SW 1271 (cell line): ENCODE measurements at places on chromosomes 5 and 9.
A peak's percentile ranks its signal among the peaks of the same experiment; 100 is the strongest.

GRCh38 chr9:91426123-91426745, 2.6 kb upstream of the NFIL3 start:
- peak; percentile 72 for DNase-seq

GRCh38 chr5:32274548-32275395, 38.0 kb downstream of the MTMR12 start:
- DNase-seq, result no peak

GRCh38 chr5:147826361-147826760, 5.1 kb downstream of the SPINK1 start:
- DNase-seq, result no peak

- no peak for DNase-seq
Measured at GRCh38 chr5:8094304-8094703, 225.4 kb downstream of the MTRR start.

DNA sequence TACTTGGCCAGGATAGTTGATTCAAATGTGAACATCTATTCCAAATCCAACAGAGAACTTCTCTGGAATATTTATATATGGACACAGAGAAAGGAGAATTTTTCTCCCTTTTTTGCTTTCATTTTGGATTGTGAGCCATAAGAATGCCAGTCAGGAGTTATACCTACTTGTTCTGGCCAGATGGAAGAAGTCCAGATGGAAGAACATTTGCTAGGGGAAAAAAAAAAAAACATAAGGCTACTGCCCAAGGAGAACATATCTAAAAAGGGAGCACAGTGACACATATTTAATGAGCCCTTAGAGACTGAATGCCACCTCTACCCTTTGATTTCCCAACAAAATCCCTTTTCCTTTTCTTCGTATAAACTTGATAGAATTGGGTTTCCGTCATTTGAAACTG, 61.7 kb upstream of the PPP2R2B start:
- DNase-seq, result no peak

GRCh38 chr9:19969721-19970120, 180.9 kb upstream of the SLC24A2 start:
- DNase-seq, result no peak

DNA sequence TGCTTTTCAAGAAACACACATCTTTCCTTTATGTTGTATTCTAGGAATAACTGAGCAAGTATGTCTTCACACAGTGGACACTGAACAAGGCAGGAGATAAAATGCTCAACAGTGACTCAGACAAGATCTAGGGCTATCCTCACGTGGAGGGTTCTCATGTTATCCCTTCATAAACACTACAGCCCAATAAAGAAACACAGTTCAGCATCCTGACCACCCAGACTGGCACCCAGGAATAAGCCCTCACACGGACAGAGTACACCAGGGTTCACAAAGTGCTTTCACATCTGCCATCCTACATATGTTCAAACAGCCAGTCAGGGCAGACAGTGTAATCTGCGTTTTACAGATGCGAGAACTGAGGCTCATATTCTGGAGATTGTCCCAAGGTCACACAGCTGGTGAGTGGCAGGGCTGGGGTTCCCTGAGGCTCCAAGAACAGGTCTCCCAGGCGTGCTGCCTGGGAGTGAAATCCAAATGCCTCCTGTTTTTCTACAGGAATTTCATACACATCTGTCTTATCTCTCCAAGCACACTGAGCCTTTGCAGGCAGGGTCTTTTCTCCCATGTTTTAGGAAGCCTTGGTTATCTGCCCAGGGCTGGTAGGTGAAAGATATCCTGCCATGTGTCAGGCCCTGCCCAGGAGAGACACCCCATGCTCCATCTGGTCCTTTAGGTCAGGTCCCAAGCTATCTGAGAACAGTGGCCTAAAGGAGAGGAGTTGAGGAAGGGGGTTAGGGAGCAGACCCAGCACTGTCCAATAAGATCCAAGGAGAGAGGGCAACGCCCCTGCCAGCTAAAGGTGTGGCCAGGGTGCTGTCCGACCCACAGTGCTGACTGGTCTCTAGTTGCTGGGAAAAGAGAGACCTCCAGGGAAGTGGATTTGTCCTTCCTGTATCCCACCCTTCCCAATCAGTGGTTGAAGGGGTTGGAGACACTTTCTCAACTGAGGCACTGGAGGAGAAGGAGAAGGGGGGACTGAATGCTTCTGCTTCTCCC, 47.9 kb upstream of the XPA start:
- DNase-seq, result no peak

DNA sequence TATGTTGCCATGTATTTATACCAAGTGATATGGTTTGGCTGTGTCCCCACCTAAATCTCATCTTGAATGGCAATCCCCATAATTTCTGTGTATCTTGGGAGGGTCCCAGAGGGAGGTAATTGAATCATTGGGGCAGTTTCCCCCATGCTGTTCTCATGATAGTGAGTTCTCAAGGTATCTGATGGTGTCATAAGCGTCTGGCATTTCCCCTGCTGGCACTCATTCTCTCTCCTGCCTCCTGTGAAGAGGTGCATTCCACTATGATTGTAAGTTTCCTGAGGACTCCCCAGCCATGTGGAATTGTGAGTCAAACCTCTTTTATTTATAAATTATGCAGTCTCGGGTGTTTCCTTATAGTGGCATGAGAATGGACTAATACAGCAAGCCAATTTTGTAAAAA, 140.8 kb upstream of the ADAMTSL1 start:
- no peak for DNase-seq

GRCh38 chr9:86783884-86784283, 163.4 kb downstream of the GAS1 start:
- DNase-seq, result no peak

- no peak for DNase-seq
Measured at GRCh38 chr9:131320031-131320685, 30.6 kb downstream of the PLPP7 start.

GRCh38 chr9:38336341-38336740, 56.2 kb upstream of the ALDH1B1 start:
- DNase-seq, result no peak

DNA sequence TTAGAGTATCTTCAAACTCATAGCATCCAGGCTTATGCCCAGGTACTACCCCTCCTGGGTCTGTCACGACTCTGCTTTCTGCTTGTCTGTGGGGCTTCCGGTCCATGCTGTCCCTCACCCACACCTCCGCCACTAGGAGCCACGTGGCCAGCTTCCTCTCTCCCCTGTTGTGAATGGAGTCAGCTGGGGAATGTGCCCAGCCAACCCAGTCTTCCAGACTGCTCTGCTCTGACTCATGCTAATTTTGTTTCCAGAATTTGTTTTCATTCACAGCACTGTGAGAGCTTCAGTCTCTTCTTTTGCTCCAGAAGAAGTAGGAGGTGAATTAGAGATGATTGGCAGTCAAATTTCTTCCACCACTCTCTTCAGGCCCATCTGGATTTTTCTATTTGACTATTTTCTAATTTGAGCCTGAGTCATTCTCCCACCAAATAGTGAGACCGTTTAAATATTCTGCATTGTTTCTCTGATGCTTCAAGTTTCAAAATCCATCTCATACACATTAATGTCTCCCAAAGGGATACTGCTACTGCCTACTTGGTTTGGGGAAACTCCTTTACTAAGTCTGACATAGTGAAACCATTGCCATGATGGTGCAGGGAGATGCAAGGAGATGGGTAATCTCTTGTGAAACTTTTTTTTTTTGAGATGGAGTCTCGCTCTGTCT, 424.1 kb upstream of the KIF2A start:
- no peak for DNase-seq

- DNase-seq, result no peak
Measured at GRCh38 chr5:54736003-54736797, 218.6 kb downstream of the SNX18 start.

DNA sequence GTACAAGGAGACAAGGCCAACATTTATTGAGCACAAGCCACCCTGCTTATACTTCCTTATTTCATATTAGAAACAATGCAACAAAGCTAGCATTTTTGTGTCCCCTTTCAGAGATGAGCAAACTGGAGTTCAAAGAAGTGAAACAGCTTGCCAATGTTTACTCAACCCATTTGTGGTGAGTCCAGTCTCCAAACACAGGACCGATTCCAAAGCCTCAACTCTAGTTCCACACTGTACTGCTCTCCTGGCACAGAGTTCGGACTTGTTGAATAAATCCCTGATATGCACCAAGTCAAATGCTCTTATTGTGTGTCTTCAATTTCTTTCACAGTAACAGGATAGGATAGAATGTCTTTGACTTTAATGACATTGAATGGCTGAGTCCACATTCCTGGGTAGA, 604.8 kb upstream of the BRINP1 start:
- DNase-seq, result no peak

DNA sequence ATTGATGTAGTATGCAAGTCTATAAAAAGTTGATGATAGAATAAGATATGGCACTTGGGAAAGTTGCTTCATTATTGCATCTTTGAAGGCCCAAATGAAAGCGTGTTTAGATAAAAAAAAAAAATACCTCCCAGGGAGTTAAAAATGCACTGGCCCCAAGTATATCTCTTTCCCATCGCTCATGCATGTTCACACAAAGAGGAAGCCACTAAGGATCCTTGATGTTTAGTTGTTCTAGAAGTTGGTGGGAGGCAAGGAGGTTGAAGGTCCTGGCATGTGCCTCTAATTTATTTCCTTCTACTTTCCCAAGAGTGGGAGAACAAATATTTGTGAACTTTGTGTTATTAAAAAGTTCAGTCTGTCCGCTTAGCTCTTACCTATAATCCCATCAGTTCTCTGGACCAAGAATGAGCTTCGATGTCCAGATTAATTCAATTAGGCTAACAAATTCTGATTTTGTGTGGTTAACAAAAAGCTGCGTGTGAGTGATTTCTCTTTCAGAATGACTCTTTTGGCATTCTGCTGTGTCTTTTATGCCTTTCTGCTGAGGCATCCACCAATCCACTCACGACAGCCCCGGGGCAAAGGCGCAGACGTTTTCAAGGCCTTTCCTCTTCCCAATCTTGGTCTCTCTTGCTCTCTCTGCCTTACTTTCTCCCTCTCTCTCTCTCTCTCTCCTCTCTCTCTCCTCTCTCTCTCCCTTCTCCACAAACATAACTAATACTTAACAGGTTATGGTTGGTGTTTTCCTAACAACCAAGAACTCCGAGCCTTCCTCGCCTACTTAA, 135.1 kb upstream of the ERCC6L2 start:
- DNase-seq, result no peak

- no peak for DNase-seq
Measured at GRCh38 chr9:74528207-74528606, 31.1 kb downstream of the RORB start.

GRCh38 chr5:32147236-32147635, 26.9 kb downstream of the GOLPH3 start:
- no peak for DNase-seq

GRCh38 chr5:103693517-103693916, 130.9 kb upstream of the NUDT12 start:
- DNase-seq, result no peak

- no peak for DNase-seq
Measured at GRCh38 chr5:75365740-75366139, 28.7 kb downstream of the HMGCR start.

GRCh38 chr5:169404223-169404622, 103.3 kb upstream of the SLIT3 start:
- DNase-seq, result no peak

DNA sequence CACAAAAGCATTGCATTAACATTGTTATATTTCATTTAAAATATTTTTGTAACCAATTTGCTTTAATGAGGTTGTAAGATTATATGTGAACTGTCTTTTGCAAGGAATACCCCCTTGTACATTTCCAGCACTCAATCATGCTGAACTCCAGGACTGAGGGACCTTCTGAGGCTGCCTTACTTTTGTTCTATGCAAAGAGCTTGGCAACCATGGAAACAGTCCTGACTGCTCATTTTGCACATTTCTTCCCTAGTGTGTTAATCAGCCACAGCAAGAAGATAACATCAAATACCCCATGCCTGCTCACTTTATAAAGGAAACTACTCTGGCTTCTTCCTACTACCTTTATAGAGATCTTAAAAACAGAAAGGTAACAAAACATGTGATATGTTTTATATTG, 355.6 kb upstream of the IZUMO3 start:
- no peak for DNase-seq

GRCh38 chr9:33620738-33621439, 96.8 kb downstream of the ANKRD18B start:
- no peak for DNase-seq

GRCh38 chr5:52801329-52801728, 13.6 kb downstream of the ITGA1 start:
- DNase-seq, result peak; percentile 42

DNA sequence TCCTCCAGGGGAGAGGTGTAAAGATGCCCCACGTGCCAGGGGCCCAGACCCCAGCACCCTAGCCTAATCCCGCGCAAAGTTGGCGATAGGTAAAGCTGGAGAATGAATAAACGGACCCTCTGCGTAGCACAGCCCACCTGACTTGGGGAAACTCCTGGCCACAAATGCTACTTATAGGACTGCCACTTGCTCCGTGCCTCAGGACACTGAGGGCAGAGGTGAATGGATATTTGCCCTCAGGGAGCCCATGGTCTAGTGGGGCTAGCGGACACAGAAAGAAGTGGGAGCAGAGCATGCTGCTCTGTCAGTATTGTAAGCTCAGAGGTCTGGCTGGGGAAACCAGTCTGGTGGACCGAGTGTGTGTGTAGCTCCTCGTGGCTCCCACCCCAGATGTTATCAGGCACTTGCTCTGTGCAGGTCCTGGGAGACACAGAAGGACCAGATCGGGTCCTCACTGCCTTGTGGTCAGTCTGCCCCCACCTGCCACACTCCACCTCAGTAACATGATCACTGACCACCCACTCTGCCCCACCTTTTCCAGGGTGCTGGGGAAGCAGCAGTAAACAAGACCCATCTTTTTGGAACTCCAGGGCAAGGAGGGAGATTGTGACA, 841 bp downstream of the GRK6 start:
- DNase-seq, result no peak

DNA sequence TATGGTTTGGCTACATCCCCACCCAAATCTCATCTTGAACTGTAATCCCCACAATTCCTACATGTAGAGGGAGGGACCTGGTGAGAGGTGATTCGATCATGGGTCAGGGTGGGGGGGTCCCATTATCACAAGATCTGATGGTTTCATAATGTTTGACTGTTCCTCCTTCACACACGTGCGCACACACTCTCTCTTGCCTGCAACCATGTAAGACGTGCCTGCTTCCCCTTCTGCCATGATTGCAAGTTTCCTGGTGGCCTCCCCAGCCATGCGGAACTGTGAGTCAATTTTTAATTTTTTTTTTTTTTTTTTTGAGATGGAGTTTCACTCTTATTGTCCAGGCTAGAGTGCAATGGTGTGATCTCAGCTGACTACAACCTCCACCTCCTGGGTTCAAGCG, 27.0 kb downstream of the FAM169A start:
- no peak for DNase-seq

DNA sequence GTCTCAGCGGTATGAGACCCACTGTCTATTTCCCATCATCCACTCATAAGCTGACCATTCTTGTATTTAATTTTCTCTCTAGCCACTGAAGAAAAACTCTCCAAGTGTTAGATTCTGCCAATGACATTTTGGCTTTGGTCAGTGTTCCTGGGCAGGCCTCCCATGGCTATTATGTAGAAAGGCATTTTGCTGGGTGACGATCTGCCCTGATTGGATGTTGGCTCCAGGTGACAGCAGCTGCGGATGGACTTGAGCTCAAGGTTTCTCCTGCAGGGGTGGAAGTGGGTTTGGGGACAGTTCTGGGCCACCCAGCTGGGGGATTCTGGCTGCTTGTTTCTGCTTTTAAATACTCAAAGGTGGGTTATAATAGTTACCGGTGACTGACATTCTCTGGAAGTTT, 31.6 kb downstream of the ACSL6 start:
- no peak for DNase-seq
